ENCODE measurements at places on chromosomes 6 and 20. TPM values are rescaled to one million over a fixed set of nuclear protein-coding genes. Genes with fewer than 3 reads are reported as not detected.

Gene LY6G6F
- polyA plus RNA-seq: 2.2 TPM

Gene EYS
- 0.07 TPM for polyA plus RNA-seq

Gene PNLDC1
- polyA plus RNA-seq: 0.14 TPM

Gene UNC5CL
- 4.0 TPM for polyA plus RNA-seq

Gene ECT2L
- 4.0 TPM for polyA plus RNA-seq

Gene GINS1
- polyA plus RNA-seq: 0.87 TPM

Gene PLN
- 1.6 TPM for polyA plus RNA-seq

Gene SIRPG
- polyA plus RNA-seq: 1.2 TPM

Gene APCDD1L
- polyA plus RNA-seq: 0.02 TPM

Gene MOG
- polyA plus RNA-seq: not detected

All from lung (tissue), 17 donors.